Dorsolateral prefrontal cortex (tissue), 122 donors: ENCODE measurements at places on chromosomes 4 and X. TPM values are rescaled to one million over a fixed set of nuclear protein-coding genes. Genes with fewer than 3 reads are reported as not detected.

PSAPL1 gene
- total RNA-seq = not detected

CT45A3 gene
- total RNA-seq = not detected

LDB2 gene
- total RNA-seq = 69.2 TPM

TBC1D8B gene
- total RNA-seq = 3.5 TPM

RTL5 gene
- 25.1 TPM for total RNA-seq

AMBN gene
- total RNA-seq = not detected
